Breast epithelium (tissue), 4 donors: ENCODE measurements at places on chromosomes 12 and 14.

- DNase-seq = no peak
Measured at GRCh38 chr12:63294327-63294632, 143.3 kb upstream of the AVPR1A start.

DNA sequence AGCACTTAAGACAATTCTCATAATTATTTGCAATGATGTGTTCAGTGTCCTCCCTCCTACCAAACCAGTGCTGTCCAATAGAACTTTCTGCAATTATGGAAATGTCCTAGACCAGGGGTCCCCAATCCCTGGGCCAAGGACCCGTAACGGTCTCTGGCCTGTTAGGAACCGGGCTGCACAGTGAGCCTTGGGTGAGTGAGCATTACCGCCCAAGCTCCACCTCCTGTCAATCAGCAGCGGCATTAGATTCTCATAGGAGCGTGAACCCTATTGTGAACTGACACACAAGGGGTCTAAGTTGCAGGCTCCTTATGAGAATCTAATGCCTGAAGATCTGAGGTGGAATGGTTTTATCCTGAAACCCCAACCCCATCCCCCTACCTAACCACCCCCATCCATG, 3.9 kb downstream of the SVOP start:
- no peak for DNase-seq

DNA sequence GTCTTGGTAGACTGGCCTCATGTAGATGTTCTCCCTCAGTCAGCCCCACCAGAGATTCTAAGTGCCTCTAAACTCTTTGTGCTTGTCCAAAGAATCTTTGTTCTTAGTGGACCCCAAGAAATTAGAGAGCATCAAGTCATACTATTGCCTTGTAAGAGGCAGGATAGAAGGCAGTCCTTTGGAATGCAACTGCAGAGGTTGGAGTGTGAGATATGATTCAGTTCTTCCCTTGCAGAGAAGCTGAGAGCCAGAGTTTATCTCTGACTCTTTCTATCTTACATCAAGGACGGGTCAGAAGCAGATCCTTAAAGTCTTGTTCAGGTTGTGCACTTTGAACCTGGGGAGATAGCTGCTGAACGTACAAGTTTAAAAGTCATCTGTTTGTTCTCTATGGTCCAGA, 21.1 kb downstream of the TMX1 start:
- no peak for DNase-seq

DNA sequence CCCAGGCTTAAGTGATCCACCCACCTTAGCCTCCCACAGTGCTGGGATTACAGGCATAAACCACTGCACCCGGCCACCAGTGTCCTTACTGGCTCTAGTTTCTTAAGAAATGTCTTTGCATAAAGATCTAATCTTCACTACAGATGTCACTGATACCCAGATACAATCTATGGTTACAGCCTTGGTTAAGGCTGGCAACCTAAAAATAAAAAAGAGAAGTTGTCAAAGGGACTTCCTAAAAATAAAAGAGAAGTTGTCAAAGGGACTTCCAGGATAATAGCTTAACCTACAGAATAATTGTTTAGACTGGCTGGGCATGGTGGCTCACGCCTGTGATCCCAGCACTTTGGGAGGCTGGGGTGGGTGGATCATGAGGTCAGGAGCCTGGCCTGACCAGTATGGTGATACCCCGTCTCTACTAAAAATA, 27.6 kb downstream of the ETFBKMT start:
- no peak for DNase-seq

GRCh38 chr12:127590868-127591267, 676.1 kb upstream of the TMEM132C start:
- no peak for DNase-seq

DNA sequence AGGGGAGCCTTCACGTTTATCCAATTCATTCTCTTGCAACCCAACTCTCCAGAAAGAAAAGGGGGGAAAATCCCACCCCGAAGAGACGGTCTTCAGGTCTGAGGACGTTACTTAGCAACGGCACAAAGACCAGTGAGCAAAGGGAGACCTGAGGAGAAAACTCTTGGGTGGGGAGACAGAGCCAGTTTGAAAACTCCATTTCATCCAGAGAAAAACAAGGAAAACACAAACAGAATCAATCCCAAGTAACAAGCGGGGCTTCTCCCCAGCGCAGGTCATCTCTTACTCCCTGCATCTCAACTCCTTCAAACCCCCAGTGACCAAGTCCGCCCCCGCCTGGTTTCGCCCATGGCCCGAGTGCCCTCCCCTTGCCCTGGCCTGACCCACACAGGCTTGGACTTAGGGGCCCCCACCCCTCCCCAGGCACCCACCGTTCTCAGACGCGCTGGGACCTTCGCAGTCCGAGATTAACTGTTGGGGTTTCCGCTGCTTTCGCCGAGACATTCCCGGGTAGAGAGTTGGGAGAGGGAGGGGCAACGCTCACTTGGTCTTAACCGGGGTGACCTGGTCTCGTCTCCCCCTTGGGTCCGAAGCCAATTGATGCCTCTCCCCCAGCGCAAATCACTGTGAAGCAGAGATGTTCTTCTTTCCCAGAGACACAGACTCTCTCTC, 10.4 kb upstream of the SALL2 start:
- DNase-seq = no peak
